ENCODE measurements at places on chromosomes 6 and 20.

GRCh38 chr6:33862536-33862935 lies 58.7 kb upstream of the MLN start:
- DNase-seq = no peak

GRCh38 chr20:62618611-62619529 lies 23.4 kb upstream of the SLCO4A1 start:
- no peak for DNase-seq

GRCh38 chr6:32932132-32932868 lies 8.5 kb downstream of the HLA-DMB start:
- DNase-seq = no peak

- DNase-seq = no peak
Observed at GRCh38 chr6:14286144-14286543, 168.6 kb downstream of the CD83 start.

DNA sequence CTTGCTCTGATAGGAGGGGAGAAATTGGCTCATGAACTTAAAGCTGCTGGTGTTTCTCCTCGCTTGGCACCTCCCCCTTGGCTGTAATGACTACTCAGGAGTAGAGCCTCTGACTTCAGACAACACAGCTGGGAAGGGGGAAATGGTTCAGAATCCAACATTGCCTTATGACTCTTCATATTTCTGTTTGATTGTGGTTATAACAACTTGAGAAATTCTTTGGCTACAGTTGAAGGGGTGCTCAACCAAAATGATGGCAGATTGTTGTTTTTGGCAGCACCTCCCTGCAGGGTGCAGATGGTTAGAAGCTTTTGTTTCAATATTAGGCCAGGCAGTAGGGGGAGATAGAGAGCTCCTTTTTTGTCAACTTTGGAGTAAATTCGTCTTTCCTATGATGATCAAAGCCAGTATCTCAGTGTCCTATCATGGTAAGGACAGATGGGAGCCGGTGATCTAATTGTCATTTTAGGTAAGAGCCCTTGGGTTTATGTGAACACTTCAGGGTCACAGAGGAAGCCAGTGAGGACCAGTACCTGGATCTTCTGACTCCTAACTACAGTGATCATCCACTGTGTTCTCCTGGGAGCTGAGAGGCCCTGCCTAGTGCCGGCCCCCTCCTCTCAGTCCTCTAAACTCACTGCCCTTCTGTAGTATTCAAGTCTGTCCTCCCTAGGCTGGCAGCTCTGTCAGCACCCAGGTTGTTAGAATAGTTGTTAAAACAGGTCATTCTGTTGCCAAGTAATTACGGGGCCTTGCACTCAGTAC lies 39.9 kb downstream of the RPRD1B start:
- no peak for DNase-seq

- DNase-seq = no peak
Observed at GRCh38 chr20:5662769-5663168, 87.4 kb upstream of the SHLD1 start.

DNA sequence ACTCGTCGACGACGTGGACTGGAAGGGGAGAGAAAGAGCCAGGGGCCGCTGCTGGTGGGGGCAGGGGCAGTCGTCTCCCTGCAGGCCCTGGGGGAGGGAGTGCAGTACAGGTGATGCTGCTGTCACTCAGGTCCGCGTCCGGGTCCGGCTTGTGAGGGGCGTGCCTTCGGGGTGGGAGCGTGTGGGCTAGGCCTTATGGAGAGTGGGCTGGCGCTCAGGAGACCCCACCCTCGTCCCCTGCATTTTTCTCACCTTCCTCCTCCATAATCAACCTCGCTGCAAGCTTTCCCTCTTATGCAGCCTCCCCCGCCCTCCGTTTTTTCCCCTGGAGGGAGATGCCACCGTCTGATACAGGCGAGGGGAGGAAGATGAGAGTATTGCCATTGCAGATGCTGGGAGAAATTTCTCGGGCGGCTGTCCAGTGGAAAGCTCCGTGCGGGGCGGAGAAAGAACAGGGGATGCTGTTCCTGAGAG lies 632 bp downstream of the PCMT1 start:
- DNase-seq = peak; percentile 7

DNA sequence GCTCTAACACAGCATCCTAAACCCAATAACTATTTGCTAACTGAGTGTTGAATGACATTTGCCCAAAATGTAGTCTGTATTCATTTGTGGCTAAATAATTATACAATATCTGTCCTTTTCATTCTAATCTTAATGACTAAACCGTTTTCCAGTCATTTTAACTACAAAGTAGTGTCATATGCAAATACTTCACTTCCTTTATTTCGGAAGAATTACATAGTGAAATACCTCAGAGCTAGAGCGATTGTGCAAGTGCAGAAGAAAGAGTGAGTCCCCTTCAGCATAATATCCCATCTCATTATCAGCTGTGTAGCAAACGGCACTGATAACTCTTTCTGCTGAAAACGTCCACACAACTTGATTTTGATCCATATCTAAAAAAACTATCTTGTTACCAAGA lies 66.2 kb downstream of the ROS1 start:
- no peak for DNase-seq

DNA sequence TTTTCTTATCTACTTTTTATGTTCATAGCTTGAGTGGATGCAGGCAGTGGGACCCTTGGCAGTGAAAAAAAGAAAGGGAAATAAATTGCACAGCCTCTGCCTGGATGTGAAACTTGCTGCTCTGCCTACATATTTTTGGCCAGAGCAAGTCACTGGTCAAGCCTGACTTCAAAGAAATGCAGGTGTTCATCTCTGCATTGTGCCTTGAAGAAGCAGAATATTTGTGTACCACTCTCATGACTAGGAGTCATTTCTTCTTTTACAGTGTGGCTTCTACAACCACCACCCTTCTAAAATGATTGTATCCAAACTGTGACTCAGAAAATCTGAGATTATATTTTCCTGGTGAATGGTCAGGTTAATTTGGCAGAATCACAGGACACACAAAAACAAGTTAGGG lies 2.5 kb upstream of the KATNA1 start:
- DNase-seq = no peak

GRCh38 chr6:80280262-80281010 lies 174.0 kb downstream of the BCKDHB start:
- DNase-seq = no peak

- DNase-seq = no peak
Observed at GRCh38 chr6:159067334-159067733, 22.5 kb upstream of the TAGAP start.

DNA sequence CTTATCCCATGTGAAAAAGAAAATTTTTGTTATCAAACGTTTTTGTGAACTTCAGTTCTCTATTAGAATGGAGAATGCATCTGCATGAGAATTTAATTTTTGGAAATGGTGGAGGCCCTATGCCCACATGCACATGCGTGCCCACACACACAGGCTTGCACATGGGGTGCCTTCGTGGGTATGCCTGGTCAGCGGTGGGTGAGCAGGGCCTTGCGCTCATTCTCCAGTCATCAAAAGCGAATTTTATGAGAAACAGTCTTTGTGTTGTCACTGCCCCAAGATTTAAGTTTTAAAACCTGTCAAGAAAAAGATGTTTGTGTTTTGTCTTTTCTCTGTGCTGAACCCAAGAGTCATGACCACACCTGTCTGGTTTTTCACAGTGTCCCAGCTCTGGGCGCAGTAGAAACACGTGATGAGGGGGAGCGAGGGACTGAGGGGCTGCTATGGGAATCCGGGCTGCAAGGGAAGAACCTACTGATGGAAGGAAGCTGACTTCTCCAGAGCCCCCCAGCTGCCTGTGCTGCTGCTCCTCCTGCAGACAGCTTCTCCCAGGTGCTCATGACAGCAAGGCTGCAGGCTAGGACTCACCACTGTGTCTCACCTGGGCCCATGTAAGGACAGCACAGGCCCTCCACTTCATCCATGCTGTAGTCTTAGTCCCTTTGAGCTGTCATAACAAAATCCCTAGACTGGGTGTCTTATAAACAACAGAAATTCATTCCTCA lies 153.6 kb downstream of the SYCP2 start:
- DNase-seq = no peak
